ENCODE measurements at places on chromosomes 7 and 10.

DNA sequence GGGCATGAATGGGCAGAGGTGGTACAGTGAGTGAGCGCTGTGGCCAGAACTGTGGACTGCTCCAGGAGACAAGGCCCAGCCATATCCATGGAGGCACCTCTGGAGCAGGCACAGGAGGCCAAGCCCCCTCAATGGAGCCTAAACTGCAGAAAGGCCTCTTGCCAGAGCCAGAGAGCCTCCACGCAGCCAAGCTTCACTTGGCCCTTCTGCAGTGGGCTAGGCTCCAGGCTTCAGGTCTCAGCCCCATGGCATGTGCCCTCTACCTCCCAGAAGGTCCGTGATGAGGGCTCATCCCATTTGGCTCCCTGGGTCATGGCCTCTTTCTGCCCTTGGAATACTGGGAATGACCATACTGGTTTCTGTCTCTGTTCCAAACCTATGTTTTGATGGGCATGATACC is 8.9 kb downstream of the PDE1C start:
- no peak for DNase-seq

- DNase-seq, result no peak
These were observed 125.8 kb downstream of the RALA start for GRCh38 chr7:39749177-39749576.

DNA sequence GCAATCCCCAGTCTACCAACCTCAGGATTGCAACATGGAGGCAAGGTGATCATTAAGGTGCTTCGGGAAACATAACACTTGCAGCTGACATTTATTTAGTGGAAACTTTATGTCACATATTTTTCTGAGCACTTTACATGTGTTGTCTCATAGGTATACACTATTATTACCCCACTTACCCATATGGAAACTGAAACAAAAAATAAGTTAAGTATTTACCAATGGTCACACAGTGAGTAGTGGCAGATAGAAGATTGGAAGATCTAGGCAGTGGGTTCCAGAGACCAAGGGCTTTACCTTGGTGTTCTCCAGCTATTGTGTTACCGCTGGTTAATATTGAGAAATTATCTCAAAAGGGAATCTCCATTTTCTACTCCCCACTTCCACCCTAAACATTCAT is 1279.1 kb upstream of the SORCS1 start:
- no peak for DNase-seq

DNA sequence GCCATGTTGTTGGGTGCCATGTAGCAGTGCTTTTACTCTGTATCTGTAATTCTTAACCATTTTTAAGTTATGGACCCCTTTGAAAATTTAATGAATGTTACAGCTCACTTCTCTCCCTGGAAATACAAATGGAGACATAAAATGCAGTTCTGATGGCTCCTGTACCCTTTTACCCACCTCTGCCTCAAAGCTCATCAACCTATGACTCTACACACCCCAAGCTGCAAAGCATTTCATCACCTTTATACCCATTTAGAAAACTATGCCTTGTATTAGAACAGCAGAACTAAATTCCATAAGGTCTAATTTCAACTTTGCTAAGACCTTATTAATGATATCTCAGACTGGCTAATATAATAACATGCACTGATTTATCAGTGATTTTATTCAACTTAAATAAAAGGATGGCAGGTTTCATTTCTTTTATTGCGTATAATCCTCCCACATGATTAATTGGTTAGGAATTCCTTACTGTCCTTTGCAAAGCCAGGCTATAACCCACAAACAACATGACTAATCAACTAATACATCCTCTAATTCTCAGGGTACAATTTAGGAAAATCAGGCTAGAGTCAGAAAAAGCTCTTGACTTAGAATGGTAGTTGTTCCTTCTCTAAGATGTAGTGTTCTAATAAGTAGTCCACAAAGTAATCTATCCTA is 68.1 kb downstream of the CPEB3 start:
- no peak for DNase-seq

DNA sequence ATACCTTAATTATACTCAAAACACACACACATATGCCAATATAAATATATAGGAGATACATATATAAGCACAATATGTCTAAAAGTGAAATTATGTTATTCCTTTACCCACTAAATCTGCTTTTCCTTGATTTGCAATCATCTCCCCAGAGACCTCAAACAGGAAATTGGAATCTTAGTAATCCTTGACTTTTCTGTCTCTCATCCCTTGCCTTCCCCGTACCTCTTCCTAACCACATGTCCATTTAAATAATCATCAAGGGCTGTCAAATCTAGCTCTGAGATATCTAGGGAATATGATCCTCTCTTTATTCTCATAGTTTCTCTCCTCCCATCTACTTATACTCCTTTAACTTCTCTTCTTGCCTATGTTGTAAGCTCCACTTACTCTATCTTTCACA is 336.6 kb downstream of the HGF start:
- no peak for DNase-seq

All from H1 (cell line).